EH (cell line): ENCODE measurements at places on chromosomes 3 and 15.

- no peak for DNase-seq
These were observed 13.0 kb downstream of the VIPR1 start for GRCh38 chr3:42515391-42515916.

- DNase-seq, result peak; percentile 55
These were observed 104.0 kb downstream of the ABHD5 start for GRCh38 chr3:43794776-43795175.

DNA sequence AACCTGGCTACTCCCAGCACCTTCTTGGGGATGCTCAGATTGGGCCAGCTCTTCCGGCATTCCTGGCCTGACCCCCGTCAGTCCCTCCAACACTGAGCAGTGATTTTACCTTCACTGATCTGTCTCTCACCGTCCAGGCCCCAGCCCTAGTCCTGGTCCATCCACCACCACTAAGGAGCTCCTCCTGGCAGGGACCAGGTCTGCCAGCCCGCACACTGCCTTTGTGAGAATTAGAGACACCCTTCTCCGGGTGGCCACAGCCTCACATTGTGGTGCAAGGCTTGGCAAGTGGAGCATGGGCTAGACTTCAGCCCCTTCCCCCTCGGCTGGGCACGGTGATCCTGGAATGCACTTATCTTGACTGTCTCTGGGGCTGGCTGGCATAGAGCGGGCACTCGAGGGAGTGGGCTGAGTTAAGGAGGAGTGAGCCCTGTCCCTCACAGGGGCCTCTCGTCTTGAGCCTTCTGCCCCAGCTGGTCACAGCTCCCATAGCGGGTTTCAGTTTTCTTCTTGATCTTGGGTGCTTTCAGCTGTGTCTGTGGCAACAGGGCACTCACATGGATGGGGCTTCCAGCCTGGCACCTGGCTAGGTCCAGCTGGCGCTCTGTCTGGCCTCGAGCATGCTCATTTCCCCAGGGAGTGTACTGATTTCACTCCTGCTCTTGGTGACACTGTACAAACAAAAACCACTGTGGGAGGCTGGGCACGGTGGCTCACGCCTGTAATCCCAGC lies 53.9 kb downstream of the LINGO1 start:
- DNase-seq, result no peak

DNA sequence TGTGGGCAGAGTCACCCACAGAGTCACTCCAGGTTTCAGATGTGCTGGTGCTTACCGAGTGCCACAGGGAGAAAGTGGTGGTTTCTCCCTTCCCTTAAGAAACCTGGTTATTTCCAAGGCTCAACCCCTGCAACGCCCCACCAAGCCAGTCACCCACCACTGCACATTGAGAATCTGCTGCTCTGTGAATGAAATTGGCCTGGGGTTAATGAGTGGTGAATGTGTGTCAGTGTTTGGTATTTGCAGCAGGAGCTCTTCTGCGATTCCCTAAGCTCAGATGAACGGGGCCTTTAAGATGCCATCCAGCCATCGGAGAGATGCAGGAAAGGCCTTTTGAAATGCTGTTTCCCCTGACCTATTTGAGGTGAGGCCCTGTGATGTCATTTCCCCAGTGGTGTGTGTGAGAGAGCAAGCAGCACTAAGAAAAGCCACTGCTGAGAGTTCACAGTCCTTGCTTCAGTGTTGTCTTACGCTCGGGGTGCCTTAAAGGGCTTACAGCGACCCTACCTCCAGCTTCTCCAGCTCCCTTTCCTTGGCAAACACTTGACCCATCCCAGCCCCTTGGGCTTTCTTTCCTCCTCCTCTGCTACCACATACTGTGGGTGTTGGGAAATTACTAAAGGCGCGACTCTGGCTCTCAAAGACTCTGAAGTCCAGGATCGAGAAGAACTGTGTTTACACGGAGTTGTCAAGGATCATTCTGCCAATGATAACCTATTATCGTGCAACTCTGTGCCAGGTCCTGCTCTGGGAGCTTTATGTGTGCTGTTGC lies 68.9 kb downstream of the SMAD3 start:
- DNase-seq, result no peak

DNA sequence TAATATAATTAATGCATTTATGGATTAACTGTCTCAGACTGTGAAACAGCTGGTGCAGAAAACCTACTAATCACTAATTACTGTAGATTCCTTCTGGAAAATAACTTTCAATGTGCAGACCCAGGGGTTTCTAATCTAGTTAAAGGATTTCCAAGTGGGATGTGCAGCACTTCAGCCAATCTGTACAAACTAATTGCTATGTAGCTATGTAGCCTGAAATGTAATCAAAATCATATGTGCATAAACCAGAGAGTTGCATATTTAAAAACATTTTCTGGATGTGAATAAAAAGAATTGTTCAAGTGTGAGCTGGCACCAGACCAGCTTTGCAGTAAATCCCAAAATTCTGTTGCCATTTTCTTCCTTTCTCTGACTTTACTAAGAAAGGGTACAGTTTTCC lies 127.5 kb upstream of the CD96 start:
- DNase-seq, result no peak

GRCh38 chr3:182248349-182248880 lies 536.7 kb downstream of the SOX2 start:
- DNase-seq, result no peak

DNA sequence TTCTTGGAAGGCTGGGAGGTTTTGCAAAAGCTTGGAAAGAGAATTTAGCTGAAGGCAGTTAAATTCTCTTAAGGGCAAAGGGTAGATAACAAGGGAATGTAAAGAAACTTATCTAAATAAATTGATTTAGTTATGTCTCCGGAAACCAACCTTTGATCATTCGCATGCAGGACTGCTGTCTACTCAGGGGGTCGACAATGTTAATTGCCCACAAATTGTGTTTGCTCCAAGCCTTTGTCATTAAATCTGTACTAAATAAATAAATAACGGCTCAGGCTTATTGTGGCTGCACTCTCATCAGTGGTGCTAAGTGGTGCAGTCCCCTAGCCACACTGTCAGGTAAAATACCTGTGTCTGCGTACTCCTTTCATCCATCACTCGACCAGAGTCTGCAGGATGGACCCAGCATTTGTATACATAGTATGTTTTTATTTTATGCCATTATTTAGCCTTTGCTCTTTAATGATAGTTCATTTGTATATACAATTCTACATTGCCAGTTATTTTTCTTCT lies 497.4 kb upstream of the RASGRP1 start:
- no peak for DNase-seq

GRCh38 chr3:120348065-120348990 lies 826 bp downstream of the LRRC58 start:
- DNase-seq, result peak; percentile 26

DNA sequence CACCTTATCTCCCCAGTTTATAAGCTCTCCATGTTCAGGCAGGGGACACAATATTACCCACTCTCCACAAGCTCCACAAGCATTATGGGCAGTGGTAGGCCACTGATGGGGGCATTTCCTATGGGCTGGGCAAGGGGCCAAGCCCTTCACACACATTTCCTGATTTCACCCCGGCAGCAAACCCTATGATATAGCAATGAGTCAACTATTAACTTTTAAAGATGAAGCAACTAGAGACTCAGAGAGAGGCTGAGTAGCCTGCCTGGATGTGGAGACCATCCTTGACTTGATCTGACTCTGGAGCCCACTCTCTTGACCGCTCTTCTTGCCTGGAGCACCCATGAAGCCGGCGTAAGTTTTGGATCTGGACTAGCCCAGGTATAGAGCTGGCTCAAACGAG lies 27.4 kb downstream of the FOXL2NB start:
- peak; percentile 33 for DNase-seq

- DNase-seq, result peak; percentile 9
These were observed 103.1 kb downstream of the KLHL25 start for GRCh38 chr15:85691350-85692240.

- no peak for DNase-seq
These were observed 91.5 kb upstream of the TNFAIP8L3 start for GRCh38 chr15:51186181-51186705.

DNA sequence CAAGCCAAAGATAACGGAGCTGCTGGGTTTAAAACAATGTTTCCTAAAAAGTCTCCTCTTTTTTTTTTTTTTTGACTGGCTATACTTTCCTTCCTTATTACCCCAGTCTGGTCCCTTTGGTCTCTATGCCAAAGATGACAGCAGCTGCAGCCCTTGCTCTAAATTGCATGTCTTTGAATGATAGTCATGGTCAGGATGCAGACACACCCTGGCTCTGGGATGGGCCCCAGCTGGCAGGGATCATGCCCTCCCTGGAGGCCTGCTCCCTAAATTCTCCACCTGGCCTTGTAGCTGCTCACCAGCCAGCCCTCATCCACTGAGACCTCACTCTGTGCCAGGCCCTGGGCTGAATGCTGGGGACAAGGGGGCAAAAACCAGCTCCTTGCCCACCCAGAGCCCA lies 95.8 kb downstream of the MESD start:
- peak; percentile 39 for DNase-seq
